ENCODE measurements at places on chromosomes 12 and 14.

- no peak for DNase-seq
These were observed 6.7 kb downstream of the KRT81 start for GRCh38 chr12:52284562-52285171.

GRCh38 chr12:110533607-110534006 is 31.5 kb downstream of the RAD9B start:
- no peak for DNase-seq

GRCh38 chr12:1821805-1822204 is 1.4 kb downstream of the LRTM2 start:
- no peak for DNase-seq

DNA sequence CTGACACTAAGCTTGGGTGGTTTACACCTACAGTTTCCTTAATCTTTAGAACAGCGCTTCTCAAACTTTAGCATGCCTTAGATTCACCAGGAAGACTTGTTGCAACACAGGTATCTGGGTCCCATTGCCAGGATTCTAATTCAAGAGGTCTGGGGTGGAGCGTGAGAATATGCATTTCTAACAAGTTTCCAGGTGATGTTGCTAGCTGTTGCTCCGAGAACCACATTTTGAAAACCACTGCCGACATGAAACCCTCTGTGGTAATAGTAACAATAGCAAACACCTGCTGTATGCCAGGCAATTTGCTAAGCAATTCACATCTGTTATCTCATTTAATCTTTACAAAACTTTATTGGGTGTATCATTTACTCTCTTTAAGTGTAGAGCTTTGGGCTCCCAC is 58.6 kb downstream of the TRHDE start:
- DNase-seq = no peak

GRCh38 chr12:114691196-114691595 is 7.2 kb upstream of the TBX3 start:
- DNase-seq = no peak

GRCh38 chr12:52878507-52879393 is 26.1 kb downstream of the KRT8 start:
- no peak for DNase-seq

- DNase-seq = no peak
These were observed 28.1 kb downstream of the TNFAIP2 start for GRCh38 chr14:103151270-103151945.

DNA sequence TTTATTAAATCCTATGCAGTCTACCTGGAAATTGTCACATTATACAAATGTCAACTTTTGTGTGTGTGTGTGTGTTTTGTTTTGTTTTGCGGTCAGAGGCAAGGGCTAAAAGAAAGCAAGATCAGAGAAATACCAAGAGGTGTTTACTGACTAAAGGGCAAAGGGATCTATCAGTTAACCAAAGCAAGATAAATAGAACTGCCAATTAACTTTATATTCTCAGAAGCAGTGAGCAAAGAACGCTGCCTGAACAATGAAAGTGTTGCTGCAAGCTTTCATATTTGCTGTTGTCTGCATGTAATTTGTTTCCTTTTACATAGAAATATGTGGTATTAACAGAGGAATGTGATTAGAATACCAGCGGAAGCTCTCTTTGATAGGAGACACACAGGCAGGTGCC is 30.9 kb downstream of the CCDC60 start:
- DNase-seq = no peak
